ENCODE measurements at places on chromosomes 7 and 10. TPM values are rescaled to one million over a fixed set of nuclear protein-coding genes. Genes with fewer than 3 reads are reported as not detected.

The URGCP gene
- 18.7 TPM for total RNA-seq

The GPR146 gene
- 0.33 TPM for total RNA-seq

The GPR37 gene
- 2.0 TPM for total RNA-seq

The CCL24 gene
- not detected for total RNA-seq

The ZNF488 gene
- 5.0 TPM for total RNA-seq

The RBP3 gene
- not detected for total RNA-seq

The MKI67 gene
- total RNA-seq = 8.8 TPM

The CTAGE4 gene
- total RNA-seq = 4.7 TPM

The PDIA4 gene
- total RNA-seq = 233 TPM

The HGF gene
- total RNA-seq = 0.39 TPM

The DYDC2 gene
- not detected for total RNA-seq

The RASSF4 gene
- total RNA-seq = 3.1 TPM
